ENCODE measurements at places on chromosomes 3 and 15. TPM values are rescaled to one million over a fixed set of nuclear protein-coding genes. Genes with fewer than 3 reads are reported as not detected.

DNA sequence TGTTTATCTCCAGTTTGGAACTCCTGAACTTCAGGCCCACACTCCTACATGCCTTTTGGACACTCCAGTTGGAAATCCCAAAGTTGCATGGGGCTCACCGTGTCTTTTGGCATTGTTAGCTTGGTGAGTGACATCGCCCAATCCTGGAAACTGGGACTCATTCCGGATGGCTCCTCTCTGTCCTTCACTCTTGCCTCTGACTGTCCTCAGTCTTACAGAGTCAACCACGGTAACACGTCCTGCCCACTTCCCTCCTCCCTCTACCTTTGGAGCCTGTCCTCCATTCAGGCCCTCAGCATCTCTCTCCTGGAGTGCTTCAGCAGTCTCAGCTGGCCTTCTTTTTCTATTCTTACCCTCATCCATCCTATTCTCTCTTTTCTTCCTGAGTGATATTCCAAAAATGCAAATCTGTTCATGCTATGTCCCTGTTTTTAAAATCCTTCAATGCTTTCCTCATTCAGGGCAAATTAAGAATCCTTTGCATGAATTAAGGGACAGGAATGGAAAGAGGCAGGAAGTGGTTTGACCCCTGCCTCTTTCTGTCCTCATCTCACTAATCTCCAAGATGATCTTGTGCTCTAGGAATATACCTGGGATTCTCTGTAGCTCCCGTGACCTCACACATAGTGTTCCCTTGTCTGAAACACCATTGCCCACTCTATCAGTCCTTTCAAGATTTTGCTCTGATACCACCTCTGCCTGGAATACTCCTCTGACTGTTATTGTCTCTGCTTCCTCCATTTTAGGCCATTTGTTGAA lies 42.5 kb downstream of the LPP start:
- DNase-seq, result no peak

DNA sequence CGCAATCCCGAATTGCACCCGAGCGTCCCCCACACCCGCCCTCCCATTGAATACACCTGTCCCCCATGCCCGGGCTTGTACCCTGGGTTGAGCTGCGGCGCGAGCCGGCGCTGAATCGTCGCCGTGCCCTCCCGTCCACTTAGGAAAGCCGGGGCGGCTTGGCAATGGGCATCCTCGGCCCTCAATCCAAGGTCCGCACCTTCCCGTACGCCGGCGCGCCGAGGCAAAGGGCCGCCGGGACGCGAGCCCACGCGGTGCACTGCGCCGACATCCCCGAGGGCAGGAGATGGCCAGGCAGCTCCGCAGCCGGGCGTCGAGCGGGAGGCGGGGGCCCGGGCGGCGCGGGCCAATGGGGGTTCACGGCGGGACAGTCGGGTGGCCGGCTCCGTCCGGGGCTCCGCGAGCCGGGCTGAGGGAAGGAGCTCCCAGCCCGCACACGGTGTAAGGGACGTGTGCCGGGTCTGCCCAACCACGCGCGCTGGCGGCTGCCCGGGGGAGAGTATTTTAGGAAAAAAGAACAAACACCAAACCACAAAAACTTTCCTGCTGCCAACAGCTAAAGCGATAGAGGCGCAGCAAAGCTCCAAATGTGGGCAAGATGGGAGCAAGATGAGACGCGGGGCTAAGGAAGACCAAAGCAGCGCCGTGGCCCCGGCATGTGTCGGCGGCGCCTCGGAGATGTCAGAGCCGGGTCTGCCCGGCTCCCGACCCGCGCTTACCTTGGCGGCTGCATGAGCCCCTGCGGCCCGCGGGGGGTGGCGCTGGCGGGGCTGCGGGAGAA lies 621 bp downstream of the RGMA start:
- no peak for DNase-seq

DNA sequence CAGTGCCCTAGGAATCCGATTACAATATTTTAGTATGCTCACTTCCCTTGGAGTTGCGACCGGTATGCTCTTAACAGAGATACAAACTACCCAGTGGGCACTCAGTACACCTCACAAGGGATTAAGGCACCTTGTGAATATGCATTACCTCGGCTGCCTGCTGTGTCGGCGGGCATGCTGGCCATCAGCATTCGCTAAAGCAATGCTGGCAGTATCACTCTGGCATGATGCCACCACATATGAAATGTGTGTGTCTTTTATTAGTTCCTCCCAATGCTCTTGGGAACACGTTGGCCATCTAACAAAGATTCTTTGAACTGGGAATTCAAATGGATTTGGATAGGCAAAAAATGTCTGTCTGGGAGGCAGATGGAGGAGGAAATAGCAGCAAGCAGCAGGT lies 67.4 kb upstream of the FOXB1 start:
- no peak for DNase-seq

DNA sequence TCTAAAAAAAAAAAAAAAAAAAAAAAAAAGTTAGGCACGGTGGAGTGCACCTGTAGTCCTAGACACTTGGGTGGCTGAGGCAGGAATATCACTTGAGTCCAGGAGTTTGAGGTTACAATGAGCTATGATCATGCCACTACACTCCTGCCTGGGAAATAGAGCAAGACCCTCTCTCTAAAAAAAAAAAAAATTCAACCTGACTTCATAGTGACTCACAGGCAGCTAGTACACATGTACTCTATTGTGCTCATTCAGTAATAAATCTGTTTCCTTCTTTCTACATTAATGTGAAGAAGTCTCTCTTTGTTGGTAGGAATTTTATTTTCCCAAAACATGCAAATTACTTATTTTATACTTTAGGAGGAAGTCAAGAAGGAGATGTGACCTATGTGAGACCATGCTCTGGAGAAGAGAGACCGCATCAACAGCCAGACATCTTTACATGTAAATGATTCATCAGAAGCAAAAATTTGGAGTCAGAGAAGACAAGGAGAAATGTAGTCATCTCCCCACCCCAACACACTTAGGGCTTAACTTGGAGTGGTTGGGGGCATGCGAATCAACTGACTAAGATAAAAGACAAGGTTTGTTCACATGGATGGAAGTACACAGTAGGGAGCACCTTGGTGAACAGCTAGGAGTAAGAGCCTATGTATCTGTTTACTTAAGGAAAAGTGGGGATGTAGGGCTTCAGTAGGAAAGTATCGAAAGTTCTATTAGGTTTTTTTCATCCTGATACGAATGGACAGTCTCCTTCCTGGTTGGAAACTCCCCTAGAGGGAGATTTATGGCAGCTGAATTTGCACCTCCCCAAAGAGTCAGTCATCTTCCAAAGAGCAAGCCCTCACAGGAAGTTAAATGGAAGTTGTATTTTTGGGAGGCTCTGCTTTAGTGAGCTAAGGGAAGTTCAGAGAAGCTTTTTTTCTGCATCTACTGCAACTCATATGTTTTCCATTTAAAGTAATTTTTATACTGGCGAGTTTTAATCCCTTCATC lies 23.0 kb upstream of the NMD3 start:
- DNase-seq, result no peak

DNA sequence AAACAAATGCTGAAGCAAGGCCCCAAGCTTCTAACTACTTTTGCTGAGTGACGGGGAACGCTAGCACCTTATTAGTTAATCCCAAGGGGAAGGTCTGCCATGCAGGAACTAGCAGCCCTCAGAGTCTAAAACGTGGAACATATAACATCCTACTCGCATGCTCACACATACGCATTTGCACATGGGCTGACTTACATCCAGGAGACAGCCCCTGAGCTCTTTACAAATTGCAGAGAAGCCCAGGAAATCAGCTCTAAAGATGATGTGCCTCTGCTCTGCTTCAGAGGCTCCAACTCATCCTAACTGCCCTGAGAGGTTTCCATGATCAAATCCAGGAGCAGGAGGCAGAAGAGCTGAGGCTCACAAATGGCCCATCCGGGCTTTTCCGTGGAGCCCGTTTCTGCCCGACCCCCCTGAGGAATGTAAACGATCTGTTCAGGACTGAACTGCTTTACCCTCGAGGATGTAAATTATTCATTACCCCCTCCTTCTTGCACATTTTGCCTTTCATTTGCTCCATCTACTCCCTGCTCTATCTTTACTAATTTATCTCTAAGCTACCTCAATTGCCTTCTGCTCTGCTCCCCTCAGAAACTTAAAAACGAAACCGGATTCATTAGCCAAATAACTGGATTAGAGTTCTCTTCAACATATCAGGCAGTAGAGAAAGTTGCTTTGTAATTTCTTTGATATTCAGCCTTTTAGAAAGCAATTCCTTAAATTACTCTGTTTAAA lies 141.9 kb upstream of the CCDC54 start:
- DNase-seq, result no peak

DNA sequence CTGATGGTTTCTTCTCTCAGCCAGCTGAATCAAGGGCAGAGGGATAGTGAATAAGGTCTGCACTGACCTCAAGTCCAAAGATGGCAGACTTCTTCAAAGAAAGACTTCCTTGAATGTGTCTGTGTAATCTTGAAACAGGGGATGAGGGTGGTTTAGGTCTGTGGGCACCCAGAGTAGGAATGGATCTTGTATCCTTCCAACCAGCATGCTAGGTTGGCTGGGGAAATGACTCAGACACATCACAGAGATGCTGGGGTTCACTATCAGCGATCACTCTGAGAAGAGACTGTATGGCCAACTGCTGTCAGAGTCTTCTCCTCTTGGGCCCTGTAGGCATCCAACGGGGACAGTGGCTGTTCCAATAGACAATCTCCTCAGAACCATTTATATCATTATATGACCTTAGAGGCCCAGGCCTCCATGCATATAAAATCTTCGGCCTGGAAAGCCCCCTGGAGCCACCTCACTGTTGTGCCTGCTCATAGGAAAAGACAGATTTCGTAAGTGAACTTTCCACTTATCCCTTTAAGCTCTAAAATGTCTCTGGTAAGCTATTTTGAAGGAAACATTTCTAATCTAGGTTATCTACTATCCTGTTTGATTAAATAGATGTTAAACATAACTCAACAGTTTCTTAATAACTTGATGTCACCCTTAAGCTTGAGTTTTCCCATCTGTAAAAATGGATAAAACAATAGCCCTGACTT lies 58.5 kb downstream of the TIPARP start:
- no peak for DNase-seq

DNA sequence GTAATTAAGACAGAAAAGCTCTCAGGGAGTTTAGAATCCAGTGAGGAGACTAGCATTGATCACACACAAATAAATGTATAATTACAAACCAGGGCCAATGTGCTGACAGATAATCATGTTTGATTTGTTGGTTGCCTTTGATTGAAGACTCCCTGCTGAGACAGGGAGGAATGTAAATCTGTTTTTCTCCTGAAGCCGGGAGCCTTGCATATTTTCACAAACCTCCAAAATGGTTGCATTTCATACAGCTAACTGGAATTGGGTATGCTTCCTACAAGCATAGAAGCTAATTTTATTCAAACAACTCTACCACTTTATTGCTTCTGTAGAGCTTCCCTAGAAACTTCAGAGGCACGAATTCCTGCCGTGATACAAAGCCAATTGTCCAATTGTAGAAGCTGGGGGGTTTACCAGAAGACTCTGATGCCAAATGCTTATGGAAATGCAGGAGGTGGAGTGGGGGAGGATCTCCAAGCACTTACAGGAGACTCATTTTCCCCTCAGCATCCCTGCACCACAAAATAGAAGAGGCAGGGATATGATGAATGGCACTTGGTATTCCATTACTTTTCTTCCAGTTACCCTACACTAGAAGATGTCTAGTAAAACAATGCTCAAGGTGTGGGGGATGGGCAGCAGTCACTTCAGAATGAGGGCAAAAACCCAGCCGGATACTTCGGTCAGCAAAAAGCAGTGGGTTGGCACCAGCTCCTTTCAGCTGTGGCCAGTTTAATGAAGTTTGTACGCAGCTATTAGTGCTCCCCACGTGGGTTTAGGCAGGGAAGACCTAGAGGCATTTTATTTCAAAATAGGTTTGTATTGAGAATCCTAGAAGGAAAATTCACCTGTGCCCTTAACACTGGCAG lies 11.4 kb upstream of the MEX3B start:
- DNase-seq, result no peak

- no peak for DNase-seq
Measured at GRCh38 chr15:99708563-99708962, 24.7 kb downstream of the LYSMD4 start.

DNA sequence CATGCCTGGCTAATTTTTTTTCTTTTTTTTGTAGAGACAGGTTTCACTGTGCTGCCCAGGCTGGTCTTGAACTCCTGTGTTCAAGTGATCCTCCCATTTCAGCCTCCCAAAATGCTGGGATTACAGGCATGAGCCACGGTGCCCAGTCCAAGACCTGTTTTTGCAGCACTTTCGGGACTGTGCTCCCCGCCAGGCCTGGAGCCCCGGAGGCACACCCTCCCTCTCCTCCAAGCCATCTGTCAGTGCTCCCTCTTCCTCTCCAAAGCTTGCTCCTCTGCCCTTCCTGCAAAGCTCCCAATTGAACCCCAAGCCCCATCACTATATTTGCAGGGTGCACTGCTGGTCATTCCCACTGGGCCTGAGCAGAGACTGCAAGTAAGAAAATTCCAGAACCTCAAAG lies 98.1 kb downstream of the CORO2B start:
- no peak for DNase-seq

DNA sequence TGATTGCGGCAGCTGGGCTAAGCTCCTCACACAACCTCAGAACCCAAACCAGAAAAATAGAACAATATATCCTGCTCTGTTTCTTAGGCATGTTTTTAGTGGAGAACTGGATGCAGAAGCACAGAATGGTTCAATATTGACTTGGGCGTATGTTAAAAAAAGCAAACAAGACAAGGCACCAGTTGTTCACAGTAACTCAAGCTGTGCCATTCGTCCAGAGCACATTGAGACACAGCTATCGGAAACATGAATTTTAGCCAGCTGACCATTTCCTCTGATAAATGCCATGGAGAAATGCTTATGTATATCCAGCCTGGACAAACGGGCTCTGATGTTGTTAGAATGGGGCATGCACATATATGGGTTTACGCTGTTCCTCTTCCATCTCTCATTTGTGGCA lies 129.2 kb upstream of the PDZRN3 start:
- no peak for DNase-seq

GRCh38 chr15:62900071-62900802 lies 142.3 kb upstream of the TPM1 start:
- no peak for DNase-seq

GRCh38 chr3:30421266-30421665 lies 185.1 kb upstream of the TGFBR2 start:
- no peak for DNase-seq

- no peak for DNase-seq
Measured at GRCh38 chr15:71526060-71526820, 284.1 kb upstream of the NR2E3 start.

Gene IMPG2
- 0.09 TPM for total RNA-seq

Gene CLEC3B
- not detected for total RNA-seq

Gene CLDN11
- not detected for total RNA-seq

Gene ROBO1
- not detected for total RNA-seq

Gene CFAP91
- 0.68 TPM for total RNA-seq

Gene SPESP1
- 1.6 TPM for total RNA-seq

Gene ERC2
- not detected for total RNA-seq

Gene CCR4
- total RNA-seq, result 19.0 TPM

Gene CNTN3
- total RNA-seq, result not detected

All from activated naive CD4-positive, alpha-beta T cell treated with anti-CD3 and anti-CD28 coated beads, Interleukin-2, amount 50 U/mL, for 72 hours (primary cell).